ENCODE measurements at places on chromosomes 2 and 18. TPM values are rescaled to one million over a fixed set of nuclear protein-coding genes. Genes with fewer than 3 reads are reported as not detected.

RAB6C gene
- total RNA-seq: not detected

REG3G gene
- not detected for total RNA-seq

SERPINB2 gene
- total RNA-seq: 6.5 TPM

RNF144A gene
- 2.0 TPM for total RNA-seq
